ENCODE measurements at places on chromosomes 12 and 14. TPM values are rescaled to one million over a fixed set of nuclear protein-coding genes. Genes with fewer than 3 reads are reported as not detected.

The RIPK3 gene
- 9.9 TPM for total RNA-seq

- no peak for DNase-seq
These were observed 62.5 kb upstream of the METAP2 start for GRCh38 chr12:95411466-95411865.

GRCh38 chr12:68293347-68293746 lies 38.8 kb downstream of the MDM1 start:
- DNase-seq = no peak

DNA sequence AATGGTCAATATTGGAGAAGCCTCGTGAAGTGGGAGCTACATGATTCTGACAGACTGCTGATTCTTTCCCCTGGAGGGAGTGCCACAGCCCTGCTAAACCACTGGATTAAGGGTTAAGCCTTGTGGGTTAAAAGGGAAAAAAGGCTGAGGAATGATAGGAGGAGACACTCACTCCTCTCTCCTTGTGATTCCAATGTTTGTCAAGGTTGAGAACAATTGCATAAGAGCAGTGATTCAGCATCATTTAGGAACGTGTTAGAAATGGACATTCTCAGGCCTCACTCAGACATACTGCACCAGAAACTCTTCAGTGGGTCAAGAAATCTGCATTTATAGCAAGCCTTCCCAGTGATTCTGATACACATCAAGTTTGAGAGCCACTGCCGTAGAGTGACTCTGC lies 87.8 kb upstream of the GZMB start:
- DNase-seq = no peak

The C1QL4 gene
- total RNA-seq = not detected

The HSPA2 gene
- 4.0 TPM for total RNA-seq

The BMAL2 gene
- total RNA-seq = 2.6 TPM

- no peak for DNase-seq
These were observed 18.2 kb downstream of the BICDL1 start for GRCh38 chr12:120007272-120007671.

- DNase-seq = no peak
These were observed 31.1 kb downstream of the ATF7 start for GRCh38 chr12:53594897-53595615.

The SLC41A2 gene
- total RNA-seq = 29.0 TPM

- peak; percentile 96 for DNase-seq
These were observed at the start of gene ZBTB42 for GRCh38 chr14:104800771-104801519. ZBTB42 (plus strand) TSS chr14:104801101; CDS start chr14:104801198, 97 bp downstream.

The PLD4 gene
- total RNA-seq = not detected

GRCh38 chr12:47797441-47797840 lies 22.3 kb downstream of the HDAC7 start:
- no peak for DNase-seq

The RTN1 gene
- total RNA-seq = 8.6 TPM

The TSPAN19 gene
- total RNA-seq = not detected

DNA sequence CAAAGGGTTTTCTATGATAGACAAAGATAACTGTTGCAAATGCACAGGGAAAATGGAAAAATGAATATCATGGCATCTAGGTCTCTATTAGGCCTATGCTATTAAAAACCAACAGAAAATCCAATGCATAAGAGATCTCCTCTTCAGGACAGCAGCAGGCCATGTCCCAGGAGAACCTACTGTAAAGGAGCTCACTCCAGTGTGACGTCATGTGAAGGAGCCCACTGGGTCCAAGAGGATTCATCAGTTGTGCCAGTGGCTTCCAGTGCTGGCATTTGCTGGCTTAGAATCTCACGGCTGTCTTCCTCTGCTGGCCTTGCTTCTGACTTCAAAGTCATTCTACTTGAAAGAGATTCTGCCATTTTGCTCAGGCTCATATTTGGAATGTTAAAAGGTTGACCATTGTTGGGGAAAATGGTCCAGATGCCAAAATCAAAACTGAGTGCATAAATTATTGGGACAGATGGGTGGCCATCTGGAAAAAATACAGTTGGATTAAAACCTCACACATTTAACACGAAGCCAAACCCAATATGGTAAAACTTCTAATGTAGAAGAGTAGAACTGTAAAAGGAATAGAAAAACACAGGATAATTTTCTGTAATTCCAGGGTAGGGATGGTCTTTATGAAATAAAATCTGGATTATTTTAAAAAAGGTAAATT lies 75.4 kb upstream of the ARID2 start:
- no peak for DNase-seq

- DNase-seq = no peak
These were observed 48.5 kb downstream of the TBK1 start for GRCh38 chr12:64500394-64500793.

DNA sequence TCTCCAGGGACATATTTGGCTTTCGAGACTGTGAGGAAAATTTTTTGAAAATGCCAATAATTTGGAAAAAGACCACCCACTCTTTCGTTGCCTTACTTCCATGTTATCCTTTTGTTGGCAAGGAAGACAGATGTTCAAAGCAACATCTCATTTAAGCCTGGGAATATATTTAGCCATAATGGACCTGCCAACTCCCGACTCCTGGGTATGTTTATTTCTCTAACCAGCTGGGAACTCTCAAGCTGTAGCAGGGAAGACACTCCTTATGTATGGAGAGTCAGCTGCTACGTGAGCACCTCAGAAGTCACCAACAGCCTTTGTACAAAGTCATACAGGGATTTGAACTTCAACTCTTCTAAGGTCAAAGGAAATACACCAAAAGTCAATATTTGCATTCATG lies 96.5 kb upstream of the DAAM1 start:
- DNase-seq = no peak

The NAB2 gene
- total RNA-seq = 4.0 TPM
